ENCODE measurements at places on chromosomes 12 and 14.

DNA sequence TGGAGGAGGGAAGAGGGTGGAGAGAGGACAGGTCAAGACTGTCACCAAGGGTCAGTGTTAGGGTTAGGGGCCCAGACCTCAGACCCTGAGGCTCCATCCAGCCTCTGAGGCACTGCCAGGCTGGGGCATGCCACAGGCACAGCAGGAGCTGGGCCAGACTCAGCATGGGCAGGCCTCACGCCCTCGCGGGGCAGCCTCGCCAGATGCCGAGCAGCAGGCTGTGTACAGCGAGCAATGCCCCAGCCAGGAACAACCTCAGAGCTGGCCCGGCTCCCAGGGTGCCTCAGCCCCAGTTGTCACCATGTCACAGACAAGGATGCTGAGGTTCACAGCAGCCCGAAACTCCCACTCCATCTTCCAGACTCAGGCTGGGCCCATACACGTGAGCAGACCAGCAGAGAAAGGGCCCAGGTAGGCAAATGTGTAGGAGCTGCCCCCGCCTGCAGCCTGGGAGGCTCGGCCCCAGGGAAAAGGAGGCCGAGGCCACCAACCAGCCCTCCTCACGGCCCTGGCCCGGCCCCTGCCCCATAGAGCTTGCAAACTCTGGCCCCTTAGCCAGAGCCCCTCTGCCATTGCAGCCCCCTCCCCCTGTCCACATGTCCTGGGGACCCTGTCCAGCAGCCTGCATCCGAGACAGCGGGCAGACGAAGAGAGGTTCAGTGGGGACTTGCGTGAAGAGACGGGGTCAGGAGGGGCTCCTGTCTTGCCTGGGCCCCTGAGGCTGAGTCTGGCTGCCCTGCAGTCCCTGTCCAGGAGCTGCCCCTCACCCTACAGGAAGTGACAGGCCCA, 7.5 kb downstream of the C14orf180 start:
- no peak for DNase-seq

DNA sequence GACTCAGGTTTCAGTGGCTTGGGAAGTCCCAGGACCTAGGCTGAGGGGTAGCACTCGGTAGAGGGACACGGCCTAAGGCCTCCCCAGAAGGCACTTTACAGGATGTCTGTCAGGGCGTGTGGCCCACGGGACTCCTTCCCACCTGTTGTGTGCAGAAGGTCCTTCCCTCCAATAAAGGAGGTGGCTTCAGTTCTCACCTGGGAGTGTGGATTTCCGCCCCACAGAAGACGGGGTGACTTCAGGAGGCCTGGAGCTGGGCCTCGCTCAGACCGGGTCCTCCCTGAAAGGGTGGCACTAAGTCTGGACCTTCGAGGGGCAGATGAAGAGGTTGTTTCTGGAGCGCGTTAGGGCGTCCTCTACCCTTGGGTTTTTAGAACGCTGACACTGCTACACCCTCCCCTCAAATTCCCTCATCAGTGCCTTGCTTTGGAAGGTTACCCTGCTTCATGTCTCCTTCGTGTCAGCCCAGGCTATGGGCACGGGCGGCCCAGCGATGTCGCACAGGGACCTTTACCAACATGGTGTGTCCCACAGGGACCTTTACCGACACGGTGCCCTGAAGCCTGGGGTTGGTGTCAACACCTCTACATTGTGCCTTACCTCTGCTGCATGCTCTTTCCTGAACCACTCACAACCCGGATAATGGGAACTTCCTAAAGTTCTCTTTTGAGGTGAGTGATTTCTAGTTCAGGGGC, 7.1 kb downstream of the SLC6A12 start:
- DNase-seq = no peak

- no peak for DNase-seq
Observed at GRCh38 chr12:63318933-63319332, 167.9 kb upstream of the AVPR1A start.

GRCh38 chr12:2076196-2076570, 23.4 kb downstream of the CACNA1C start:
- no peak for DNase-seq

- no peak for DNase-seq
Observed at GRCh38 chr12:11561411-11561810, 88.1 kb upstream of the ETV6 start.

DNA sequence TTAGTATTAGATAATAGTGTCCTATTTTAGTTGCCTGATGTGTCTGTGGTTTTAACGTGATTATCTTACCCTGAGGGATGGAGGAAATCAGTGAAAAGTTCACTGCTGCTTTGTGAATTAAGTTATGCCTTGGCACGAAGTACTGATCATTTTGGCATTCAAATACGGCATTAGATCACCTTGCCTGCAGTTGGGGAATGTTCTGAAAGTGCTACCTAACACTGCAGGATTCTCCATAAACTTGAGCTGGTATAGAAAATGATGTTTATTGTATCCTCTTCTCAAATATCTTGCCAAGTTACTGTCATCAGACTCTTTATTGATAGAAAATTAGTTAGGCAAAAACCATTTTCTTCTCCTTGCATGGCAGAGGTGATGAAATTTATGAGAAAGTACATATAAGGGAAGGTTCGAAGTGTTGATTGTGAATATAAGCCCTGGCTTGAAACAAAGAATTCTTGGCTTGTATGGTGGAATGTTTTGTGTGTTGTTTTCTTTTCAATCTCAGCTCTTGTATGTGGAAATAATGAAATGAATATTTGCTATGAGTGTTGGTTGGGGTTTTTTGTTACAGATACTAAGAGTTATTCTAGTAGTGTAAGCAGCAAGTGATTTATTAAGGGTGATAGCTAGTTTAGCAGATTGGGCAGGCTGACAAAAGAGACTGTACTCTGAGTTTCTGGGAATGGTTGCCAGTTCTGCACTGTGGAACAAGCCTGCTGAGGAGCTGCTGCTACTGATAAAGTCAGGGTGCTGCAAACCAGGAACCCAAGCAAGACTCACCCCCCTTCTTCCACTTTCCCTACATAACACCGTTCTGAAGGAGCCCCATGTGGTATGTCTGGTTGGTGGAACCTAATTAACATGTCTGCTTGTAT, 448.3 kb downstream of the PCNX1 start:
- DNase-seq = no peak

DNA sequence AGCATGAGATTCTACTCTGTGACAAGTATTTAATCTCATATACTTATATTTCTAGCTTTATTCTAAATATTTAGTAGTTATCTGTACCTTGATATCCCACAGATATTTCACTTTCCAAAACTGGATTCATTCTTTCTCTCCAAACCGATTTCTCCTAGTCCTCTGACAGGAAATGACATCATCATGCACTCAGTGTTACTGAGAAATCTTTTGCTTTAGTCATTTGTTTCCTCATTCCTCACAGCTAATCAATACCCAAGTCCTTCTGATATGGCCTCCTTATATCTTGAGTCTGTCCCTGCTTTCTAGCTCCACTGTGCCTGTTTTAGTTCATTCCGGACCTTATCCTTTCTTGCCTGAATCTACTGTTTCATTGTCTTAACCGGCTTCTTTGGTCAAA, 39.4 kb upstream of the E2F7 start:
- no peak for DNase-seq

GRCh38 chr12:52633383-52633782, 15.0 kb upstream of the KRT73 start:
- peak; percentile 59 for DNase-seq

- no peak for DNase-seq
Observed at GRCh38 chr12:76006028-76006925, 25.3 kb downstream of the PHLDA1 start.

- DNase-seq = peak; percentile 8
Observed at GRCh38 chr12:12645485-12645884, 33.8 kb downstream of the CREBL2 start.

DNA sequence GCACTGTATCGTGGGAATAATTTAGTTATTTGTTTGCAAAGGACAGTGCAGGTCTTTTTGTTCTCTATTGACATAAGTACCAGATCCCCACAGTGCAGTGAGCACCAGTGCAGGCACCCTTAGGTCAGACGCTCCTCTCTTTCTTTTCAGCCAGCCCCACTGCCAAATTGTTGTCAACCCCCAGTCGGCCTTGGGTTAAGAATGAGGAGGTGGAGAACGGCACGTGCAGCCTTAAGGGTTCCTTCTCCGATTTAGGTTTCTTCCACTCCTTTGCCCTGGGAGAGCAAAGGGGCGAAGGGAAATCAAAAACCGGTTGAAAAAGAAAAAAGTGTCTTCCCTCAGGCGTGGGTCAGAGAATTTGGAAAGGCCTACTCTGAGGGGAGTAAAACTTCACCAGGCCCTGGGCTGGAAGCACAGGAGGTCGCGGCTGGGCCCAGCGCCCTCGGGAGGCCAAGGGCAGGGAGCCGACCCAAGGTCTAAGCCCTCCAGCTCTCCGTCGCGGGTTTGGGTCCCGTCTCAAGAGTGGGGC, 4.3 kb downstream of the PAX9 start:
- no peak for DNase-seq

- DNase-seq = no peak
Observed at GRCh38 chr12:128326406-128326805, 59.4 kb downstream of the TMEM132C start.

DNA sequence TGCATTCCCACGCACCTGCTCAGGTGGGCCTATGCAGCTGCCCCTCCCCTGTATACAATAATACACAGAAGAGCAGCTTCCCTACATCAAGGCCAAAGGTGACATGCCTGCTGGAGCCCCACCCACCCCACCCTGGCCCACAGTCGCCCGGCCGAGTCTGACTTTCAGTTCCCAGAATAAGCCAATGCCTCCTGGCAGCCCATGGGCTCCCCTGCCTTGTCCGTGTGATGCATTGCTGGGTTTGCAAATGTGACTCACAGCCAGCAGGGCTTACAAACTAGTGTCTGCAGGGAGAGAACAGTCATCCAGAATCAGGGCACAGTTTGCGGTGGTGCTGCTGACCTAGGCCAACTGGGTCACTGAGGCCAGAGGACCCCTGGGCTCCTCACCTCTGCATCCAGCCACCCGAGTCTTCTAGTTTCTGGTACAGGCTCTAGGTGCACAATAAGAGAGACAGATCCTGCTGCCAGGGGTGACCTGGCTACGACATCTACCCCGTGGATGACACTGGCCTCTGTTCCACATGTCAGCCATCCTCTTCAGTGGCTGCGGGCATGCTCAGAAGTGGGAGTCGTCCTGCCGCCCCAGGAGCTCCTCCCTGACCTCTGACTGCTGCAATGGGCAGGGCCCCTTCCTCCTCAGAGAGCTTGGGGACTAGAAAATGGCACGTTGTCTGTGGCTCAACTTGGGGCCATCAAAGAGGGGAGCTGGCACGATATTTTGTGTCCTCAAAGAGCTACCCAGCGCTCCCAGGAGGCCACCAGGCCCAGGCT, 84.5 kb downstream of the CHGA start:
- no peak for DNase-seq

DNA sequence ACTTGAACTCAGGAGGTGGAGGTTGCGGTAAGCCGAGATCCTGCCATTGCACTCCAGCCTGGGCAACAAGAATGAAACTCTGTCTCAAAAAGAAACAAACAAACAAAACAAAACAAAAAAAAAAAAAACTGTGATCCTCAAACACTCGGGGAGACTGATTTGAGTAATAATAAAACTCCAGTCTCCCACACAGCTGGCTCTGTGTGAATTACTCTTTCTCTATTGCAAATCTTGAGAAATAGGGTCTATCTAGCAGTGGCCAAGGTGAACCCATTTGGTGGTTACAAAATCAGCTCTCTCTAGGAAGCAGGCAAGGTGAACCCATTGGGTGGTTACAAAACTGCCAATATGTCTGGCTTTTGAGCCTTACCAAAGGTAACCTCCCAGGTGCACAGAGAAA, 6.0 kb upstream of the ACOT6 start:
- no peak for DNase-seq

DNA sequence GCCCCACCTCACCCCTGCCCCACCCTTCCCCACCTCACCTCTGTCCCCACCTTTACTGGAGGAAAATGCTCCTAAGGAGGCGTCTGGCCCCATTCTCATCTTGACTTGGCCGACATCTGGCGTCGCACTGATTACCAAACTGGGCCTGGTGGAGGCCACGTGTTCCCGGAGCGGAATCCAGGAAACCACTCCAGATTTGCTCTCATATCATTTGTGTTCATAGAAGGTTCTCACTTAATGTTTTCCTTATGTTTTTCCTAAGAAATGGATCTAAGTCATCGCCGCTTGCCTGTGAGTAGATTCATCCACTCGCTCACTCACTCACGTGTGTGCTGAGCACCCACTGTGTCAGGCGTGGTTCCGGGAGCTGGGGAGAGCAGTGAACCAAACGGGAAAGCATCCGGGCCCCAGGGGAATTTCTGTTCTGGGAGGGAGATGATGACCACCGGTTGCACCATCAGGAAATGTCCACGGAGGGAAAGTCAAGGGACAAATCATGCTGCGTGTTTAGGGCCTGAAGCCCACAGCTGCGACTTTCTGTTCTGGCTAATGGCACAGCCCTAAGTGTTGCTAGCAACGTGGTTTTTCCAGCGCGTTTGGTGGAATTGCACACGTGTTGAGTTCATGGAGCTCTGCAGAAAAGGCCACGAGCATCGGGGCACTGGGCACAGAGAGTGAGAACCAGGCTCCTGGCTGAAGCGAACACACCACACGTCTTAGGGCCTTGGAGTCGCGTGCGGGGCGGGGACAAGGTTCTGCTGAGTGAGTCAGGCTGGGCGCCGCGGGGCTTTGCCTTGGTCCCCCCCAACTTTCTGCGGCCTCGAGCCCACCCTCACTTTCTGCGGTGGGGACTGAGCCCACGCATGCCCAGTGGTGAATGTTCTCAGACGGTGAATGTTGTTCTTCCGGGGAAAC, 57.7 kb downstream of the ADGRD1 start:
- no peak for DNase-seq

DNA sequence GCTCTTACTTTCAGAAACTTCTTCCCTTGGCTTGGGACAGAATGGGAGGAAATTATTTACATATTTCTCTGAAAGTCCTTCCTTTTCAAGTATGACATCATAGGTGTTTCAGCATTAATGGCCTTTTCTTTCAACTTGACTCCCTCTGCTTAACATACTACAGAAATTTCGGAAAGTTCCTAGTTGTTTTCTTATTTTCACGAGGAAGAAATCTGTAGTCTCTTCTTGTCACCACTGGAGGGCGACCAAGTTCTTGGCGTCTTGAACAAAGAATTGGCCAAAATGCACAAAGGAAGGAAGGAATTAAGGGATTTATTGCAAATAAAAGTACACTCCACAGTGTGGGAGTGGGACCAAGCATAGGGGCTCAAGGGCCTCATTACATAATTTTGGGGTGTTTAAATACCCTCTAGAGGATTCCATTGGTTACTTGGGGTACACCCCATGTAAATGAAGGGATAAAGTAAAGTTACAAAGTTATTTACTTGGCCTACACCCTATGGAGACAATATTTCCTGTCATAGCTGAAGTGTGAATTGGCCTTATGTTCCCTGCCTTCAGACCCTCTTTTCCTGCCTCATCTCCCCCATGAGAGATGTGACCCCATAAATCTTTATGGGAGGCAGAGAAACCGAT, 70.4 kb downstream of the RPL10L start:
- no peak for DNase-seq

GRCh38 chr12:56469007-56469930, 891 bp downstream of the SPRYD4 start:
- DNase-seq = peak; percentile 60

GRCh38 chr14:36820111-36820709, 158.6 kb downstream of the PAX9 start:
- no peak for DNase-seq

DNA sequence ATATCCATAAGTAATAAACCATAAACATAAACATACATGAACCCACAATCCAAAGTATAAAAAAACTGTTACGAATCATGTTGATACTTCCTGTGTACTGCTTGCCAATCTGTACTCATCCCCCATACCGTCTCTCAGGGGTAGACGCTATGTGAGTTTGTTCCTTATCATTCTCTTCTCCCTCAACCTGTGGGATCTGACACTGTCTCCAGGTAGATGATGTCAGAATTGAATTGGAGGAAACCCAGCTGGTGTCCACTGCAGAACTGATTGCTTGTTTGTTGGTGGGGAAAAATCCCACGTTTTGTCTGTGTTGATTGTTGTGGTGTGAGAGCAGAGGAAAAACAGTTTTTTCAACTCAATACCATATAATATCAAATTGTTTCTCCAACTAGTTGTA, 50.8 kb downstream of the C12orf42 start:
- no peak for DNase-seq

Measured in HL-60 (cell line).